Activated naive CD8-positive, alpha-beta T cell treated with anti-CD3 and anti-CD28 coated beads, Interleukin-2, amount 10 ng/mL, durations not matched to agents 7 days and 5 days (primary cell): ENCODE measurements at places on chromosomes 2 and 18. TPM values are rescaled to one million over a fixed set of nuclear protein-coding genes. Genes with fewer than 3 reads are reported as not detected.

- DNase-seq = no peak
These were observed 74.2 kb upstream of the GALNT3 start for GRCh38 chr2:165868211-165868610.

- DNase-seq = no peak
These were observed 54.8 kb downstream of the KCNS3 start for GRCh38 chr2:17933256-17933655.

- no peak for DNase-seq
These were observed 15.0 kb downstream of the INPP4A start for GRCh38 chr2:98459496-98460175.

Gene RUFY4
- 3.0 TPM for total RNA-seq

DNA sequence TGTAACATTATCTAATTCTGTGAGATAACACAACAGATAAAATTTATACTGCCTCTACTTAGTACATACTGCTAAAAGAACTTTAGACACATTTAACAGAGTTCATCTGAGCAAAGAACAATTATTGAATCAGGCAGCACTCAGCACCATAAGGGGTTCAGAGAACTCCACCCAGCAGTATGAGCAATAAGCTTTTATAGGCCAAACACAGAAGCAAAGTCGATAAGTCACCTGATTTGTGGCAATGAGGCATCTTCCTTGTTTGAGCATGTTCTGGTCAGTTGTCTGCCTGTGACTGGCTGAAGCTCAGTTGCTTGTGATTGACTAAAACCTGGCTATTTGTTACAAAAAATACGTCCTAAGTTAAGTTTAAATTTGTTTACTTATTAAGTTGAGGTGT is 746.1 kb upstream of the DDX18 start:
- DNase-seq = no peak

DNA sequence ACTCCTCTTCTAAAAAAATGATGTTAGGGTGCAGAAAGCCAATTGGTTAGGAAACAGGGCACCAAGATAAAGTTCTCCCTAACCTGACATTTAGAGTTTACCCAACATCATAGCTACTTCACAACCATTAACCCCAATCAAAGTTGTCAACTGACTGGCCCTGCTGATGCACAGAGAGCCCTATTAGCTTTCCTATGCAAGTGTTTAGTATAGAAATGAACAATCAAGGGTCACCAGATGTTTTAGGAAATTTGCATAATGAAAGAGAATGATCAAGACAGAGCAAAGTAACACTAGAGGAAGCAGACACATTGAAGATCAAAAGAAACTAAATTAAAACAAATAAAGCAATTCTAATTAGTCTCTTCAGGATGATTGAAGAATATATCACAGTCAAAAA is 64.2 kb upstream of the DCC start:
- no peak for DNase-seq

Gene EVA1A
- total RNA-seq = not detected

DNA sequence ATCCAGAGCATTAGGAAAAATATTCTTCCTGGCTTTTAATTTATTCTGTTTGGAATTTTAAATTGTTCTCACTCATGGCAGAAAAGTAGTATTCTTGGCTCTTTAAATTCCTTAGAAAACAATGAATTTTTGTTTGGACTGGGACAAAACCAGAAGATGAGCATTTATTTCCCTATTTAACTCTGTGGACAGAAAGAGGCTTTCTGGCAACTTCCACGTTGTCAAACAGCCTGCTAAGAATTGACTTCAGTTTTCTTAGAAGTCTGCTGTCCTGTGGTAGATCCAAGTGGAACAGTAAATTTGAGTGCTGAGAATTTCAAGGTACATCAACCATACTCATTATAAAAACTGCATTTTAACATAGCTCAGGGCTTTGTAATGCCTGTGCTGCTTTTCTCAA is 83.8 kb downstream of the MGAT5 start:
- DNase-seq = no peak

Gene TLX2
- 0.69 TPM for total RNA-seq

DNA sequence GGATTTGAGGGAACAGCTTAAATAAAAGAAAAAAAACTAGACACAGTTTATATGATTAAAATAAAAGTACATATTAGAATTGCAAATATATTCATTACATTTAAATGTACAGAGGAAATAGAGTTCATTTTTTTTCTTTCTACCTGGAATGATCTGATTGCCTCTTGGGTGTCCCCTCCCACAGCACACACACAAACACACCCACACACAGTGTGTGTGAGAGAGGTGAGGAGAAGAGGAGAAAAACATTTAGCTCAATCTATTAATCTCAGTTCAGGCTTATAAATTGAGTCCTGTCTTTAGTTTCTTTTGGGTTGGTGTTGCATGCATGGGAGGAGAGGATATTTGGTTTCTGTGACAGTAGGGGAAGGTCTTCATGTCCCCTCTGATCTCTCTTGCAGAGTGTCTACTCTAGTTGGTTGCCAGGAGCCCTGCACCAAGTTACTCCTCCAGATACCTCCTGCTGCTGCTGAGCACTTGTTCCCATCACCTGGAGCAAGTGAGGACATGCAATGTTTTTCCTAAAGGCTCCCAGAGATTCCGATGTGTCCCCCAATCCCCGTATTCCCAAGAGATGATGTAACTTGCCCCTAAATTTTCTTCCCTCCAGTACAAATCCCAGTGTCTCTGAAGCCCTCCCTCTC is 50.8 kb upstream of the REG3A start:
- DNase-seq = no peak

GRCh38 chr2:7053650-7054265 is 136.5 kb downstream of the RNF144A start:
- no peak for DNase-seq

DNA sequence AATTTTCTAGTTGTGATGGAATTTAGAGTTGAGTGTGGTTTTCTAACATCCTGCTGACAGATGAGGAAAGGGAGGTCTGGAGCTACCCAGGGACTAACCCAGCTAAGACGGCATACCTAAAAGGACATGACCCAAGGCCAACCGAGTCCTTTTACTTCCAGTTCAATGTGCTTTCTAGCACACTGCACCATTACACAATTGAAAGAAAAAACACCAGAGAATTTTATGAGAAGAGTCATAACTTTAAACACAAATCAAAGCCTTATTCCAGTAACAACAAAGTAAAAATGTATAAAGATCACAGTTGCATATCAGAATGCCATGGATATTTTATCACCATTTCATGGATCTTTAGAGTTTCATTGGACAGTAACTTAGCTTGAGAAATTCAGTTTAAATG is 480.3 kb downstream of the MEIS1 start:
- DNase-seq = no peak

Gene GCFC2
- 23.9 TPM for total RNA-seq

Gene KCNG2
- total RNA-seq = not detected

GRCh38 chr2:160974803-160975202 is 185.4 kb upstream of the TANK start:
- DNase-seq = no peak

GRCh38 chr2:240460253-240460711 is 24.8 kb downstream of the GPC1 start:
- DNase-seq = no peak

- no peak for DNase-seq
These were observed 46.5 kb upstream of the KCNE4 start for GRCh38 chr2:223005496-223005895.

Gene ZNF513
- total RNA-seq = 16.4 TPM

Gene UGT1A10
- not detected for total RNA-seq

DNA sequence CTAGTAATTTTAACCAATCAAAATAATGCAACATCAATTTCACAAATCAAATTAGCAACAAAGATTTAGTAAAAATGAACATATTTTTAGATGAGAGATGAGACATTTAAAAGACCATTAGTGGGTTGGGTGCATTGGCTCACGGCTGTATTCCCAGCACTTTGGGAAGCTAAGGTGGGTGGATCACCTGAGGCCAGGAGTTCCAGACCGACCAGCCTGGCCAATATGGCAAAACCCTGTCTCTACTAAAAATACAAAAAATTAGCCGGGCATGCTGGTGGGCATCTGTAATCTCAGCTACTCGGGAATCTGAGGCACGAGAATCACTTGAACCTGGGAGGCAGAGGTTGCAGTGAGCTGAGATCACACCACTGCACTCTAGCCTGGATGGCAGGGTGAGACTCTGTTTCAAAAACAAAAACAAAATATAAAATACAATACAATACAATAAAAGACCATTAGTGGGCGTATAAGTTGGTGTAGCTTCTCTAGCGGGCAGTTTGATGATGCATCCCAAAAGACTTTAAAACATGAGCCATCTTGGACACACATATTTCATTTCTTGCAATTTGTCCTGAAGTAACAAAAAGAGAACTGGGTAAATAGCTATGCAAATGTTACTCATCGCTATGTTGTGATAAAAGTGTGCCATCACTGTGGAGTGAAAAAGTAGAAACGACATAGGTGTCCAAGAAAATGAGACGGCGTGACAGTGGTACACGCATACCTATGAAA is 101.8 kb downstream of the COL6A3 start:
- DNase-seq = no peak

DNA sequence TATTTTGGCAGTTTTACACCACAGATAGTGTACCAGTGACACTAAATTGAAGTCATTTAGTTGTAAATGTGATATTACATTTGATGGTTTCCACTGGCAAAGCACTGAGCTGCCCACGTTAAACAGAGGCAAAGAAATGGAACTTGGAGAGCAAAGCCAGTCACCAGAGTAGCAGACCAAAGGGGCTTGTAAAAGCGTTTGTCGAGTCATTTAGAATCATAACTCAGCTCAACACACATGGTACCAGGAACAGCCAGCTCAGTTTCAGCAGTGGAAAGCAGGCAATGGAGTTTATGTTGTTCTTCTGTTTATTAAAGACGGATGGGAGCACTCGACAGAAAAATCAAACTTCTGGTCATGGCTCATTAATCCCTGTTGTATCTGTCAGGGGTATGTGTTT is 91.2 kb downstream of the POU3F3 start:
- DNase-seq = no peak

- DNase-seq = no peak
These were observed 60.4 kb downstream of the KIAA1328 start for GRCh38 chr18:36889321-36889720.

DNA sequence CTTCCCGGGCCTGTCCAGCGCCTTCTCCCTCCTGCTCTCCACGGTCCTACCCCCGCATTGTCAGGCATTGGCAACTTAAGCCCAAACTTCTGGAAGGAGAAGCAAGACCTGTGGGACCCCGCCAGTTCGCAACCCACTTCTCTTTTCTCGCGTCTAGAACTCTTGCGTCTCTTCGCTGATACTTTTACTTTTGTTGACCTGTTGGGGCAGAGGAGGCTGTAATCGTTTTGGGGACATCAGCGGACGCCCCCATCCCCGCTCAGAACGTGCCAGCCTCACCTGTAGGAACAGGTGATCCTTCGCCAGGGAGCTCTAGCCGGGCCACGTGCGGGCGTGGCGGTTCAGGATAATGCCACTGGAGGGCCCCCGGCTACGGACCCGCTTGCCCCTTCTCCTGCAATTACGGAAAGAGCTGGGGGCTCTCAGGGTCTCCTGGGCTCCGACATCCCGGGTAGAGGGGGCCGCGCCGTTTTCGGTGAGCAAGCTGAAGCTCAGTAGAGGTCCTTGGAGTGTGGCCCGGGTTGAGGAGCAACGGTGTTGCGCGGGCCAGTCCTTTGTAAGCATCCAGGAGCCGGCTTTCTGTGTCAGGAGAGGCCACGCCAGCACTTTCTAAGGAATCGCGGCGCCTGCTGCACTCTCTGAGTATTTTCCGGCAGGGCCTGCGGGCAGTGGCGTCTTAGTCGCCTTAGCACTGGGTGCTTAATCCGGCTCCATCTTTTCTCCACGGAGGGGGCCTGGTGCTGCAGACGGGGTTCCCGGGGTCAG is 1.6 kb downstream of the MTCL1 start:
- peak; percentile 42 for DNase-seq

GRCh38 chr2:28601616-28602015 is 105.8 kb downstream of the PLB1 start:
- DNase-seq = no peak

Gene ZAP70
- total RNA-seq = 367 TPM

Gene ANAPC1
- 55.9 TPM for total RNA-seq

GRCh38 chr2:241861264-241861663 is 2.6 kb upstream of the PDCD1 start:
- no peak for DNase-seq

Gene MCFD2
- 38.6 TPM for total RNA-seq

GRCh38 chr2:203366639-203367466 is 38.7 kb downstream of the ABI2 start:
- no peak for DNase-seq

Gene STPG4
- total RNA-seq = 0.19 TPM

- DNase-seq = no peak
These were observed 22.4 kb downstream of the COLEC11 start for GRCh38 chr2:3617198-3617890.

GRCh38 chr2:83650161-83650560 is 808.9 kb downstream of the SUCLG1 start:
- no peak for DNase-seq

- no peak for DNase-seq
These were observed 119.7 kb downstream of the GAREM1 start for GRCh38 chr18:32351032-32351431.

Gene VIT
- not detected for total RNA-seq

Gene SP140L
- 115 TPM for total RNA-seq

Gene WNT6
- not detected for total RNA-seq

DNA sequence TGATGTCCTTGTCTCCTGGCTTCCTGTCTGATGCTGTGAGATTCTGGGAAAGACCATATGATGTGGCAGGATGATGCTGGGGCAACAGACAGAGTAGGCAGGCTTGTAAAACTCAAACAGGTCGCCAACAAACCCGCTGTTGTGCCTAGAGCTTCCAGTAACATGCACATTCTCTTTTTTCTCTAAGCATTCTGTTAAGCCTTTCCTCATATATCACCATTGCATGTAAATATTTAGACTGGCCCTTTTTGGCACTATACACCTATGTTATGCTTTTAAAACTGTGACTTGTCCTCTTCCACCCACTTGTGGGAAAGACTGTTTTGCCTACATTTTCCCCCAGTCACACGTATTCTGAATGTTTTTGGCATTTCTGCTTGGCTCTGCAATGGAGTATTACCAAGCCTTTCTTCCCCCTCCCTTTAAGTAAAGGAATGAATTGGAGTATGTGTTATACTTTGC is 250.4 kb upstream of the TANK start:
- DNase-seq = no peak

- DNase-seq = no peak
These were observed 379.7 kb downstream of the RND3 start for GRCh38 chr2:150107816-150108215.

GRCh38 chr18:2855560-2856350 is 8.9 kb downstream of the EMILIN2 start:
- DNase-seq = no peak

DNA sequence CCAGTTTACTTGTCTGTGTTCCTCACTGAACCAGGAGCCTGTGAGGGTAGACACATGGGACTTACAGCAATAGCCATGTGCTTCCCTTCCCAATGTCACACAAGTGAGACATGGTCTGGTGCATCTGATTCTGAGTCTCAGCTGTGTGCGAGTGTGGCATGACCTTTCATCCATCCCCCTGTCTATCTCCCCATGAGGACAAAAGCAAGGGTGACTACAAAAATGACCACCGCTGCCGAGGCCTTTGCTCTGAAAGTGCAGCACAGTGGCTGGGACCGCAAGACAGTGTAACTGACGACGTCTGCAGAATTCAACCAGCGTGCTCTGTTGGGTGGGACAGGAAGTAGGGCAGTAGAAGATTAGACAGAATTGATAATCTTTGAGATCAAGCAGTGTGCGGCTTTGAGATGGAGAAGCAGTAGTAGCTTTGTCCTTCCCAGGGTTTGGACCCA is 50.5 kb downstream of the RAB31 start:
- DNase-seq = no peak

GRCh38 chr2:184113696-184114403 is 484.5 kb upstream of the ZNF804A start:
- no peak for DNase-seq

- DNase-seq = no peak
These were observed 82.4 kb downstream of the BCL2 start for GRCh38 chr18:63236921-63237846.

- no peak for DNase-seq
These were observed 3.4 kb downstream of the MBD1 start for GRCh38 chr18:50277942-50278341.

Gene SGO2
- 37.4 TPM for total RNA-seq
